T-helper 2 cell (primary cell): ENCODE measurements at places on chromosomes 7 and 10.
A peak's percentile ranks its signal among the peaks of the same experiment; 100 is the strongest.

DNA sequence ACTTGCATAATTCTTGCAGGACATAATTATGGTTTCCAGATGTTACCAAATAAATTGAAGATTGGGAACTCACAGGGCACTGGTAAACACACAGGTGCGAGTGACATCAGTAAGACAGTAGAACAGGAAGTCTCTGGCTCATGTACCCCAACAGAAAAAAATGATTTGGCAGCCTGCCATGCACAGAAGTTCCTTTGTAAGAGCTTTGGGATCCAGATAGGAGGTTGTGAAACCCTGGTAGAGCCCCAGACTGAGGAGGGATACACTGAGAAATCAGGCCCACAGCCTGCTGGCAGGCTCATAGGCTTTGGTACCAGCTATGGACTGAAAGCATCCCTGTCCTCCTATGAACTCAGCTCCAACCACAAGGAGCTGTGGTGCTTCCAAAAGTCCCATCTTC lies 118.0 kb downstream of the COBL start:
- no peak for DNase-seq

- no peak for DNase-seq
Observed at GRCh38 chr10:113929522-113929921, 75.1 kb downstream of the NHLRC2 start.

- no peak for DNase-seq
Observed at GRCh38 chr10:101021239-101021638, 9.7 kb downstream of the PDZD7 start.

DNA sequence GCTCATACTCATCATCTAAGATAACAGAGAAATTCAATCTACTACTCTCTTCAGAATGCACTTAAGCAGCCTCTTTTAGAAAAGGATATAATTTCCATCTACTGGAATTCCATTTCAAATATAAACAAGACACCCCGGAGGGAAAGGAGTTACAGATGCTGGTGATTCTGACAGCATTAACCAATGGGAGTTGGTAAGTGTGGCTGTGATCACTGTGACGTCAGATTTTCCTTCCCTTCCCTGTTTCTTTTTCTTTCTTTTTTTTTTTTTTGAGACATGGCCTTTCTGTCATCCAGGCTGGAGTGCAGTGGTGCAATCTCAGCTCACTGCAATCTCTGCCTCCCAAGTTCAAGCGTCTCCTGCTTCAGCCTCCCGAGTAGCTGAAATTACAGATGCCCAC lies 106.6 kb downstream of the ACTR3B start:
- DNase-seq = no peak

DNA sequence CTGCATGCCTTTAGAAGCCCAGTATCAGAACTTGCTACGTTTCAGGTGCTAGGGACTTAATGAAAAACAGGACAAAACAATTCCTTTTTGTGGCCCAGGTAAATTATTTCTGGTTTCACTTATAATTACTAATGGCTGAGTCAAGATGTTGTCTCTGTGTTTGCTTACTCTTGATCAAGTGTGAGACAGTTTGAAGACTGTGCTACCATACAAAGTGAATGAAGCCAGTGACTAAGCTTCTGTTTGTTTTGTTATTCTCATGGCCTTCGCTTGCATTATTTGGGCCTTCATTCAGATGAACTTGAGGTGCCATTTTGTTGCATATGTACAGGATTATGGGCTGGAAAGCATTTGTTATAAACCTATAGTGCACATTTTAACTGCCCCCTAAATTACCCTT lies 17.9 kb downstream of the SMNDC1 start:
- DNase-seq = no peak

GRCh38 chr10:33249137-33249536 lies 85.3 kb downstream of the NRP1 start:
- no peak for DNase-seq

DNA sequence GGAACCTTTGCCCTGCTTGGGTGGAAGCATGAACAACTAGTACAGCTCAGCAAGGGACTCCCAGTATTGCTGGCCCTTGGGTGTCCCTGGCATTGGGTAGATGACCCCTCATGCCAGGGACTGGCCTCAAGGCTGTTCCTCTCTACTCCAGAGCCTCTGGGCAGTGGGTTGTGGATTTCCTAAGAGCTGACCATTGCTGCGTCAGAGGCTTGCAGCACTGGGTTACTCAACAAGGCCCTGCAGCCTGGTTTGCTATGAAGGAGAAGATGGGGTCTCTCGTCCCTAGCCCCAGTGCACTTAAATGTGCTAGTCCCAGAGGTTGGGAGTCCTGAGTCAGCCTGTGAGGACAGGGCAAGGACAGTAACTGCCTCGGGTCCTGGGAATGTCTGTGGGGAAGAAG lies 2.5 kb downstream of the VSIR start:
- no peak for DNase-seq

- no peak for DNase-seq
Observed at GRCh38 chr7:36015733-36016132, 137.3 kb upstream of the EEPD1 start.

DNA sequence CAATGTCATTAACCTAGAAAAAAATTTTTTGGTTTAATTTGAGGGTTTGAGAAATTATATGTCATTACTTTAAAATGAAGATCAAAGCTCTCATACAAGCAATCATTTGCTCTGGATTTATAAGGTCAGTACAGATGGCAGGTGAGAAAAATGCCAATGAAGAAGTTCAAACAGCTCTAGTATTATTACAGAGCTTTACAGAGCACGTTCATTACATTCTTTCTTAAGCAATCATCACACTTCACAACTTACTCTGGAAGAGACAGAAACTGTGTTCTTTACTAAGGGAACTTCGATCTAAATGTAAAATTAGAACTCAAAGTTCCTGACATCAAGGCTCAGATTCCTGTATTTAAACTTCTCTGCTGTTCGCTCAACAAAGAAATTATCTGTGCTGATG lies 153.4 kb downstream of the ATE1 start:
- DNase-seq = no peak

DNA sequence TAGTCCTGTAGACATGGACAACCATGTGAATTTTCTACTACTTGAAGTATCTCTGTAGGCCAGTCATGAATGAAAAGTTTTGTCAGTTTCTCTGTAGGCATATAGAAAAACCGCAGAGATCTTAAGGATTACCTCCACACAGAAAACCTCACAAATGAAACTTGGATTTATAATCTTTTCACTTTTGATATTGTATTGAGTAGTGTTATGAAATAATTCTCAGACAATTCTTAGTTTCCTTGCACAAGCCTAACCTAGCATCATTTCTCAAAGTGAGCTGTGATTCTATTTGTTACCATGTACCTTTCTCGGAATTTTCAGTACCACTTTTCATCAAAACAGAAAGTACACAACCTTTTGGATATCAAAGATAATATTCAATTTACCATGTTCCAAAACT lies 51.4 kb upstream of the OIT3 start:
- no peak for DNase-seq

DNA sequence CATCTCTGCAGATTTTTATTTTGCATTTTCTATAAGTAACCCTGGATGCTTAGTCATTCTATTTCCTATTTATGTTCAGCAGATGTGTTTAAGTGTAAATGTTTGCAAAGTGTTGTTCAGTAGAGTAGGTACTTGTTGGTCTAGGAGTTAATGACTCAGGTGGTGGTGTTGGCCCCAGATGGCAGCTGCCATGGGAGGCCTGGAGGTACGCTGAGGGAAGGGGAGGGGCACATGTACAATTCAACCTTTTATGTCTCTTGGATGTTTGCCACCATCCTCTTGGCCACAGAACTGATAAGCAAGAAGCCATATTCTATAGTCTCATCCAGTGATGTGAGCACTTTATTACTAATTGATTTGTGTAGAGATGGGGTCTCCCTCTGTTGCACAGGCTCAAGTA lies 68.1 kb upstream of the SLC39A12 start:
- no peak for DNase-seq

DNA sequence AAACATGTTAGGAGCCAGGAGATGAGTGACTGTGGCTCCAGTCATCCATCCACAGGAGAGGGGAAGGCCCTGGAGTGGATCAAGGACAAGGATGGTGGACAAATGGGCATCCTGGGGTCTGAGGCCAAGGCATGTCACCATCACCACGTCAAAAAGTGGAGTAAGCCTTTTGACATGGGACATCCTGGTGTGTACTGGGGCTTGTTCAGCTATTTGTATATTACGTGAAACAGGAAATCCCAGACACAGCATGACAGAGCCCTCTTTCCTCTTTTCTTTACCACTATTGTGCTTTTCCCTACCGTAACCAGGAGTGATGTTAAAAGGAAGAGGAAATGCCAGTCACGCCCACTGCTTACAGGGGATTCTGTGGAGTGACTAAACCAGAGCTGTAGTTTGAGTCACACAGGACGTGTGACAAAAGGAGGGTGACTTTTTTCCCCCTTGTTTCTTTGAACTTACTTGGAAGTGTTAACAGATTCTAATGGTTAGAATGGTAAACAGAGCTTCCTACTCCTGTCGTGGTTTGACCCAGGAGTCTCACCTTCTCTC lies 15.4 kb downstream of the ACSL5 start:
- no peak for DNase-seq

- DNase-seq = no peak
Observed at GRCh38 chr7:19128856-19129255, 11.4 kb upstream of the TWIST1 start.

- DNase-seq = no peak
Observed at GRCh38 chr10:59393349-59393748, 31.0 kb upstream of the FAM13C start.

GRCh38 chr7:67311901-67312300 lies 315.3 kb downstream of the TYW1 start:
- no peak for DNase-seq

GRCh38 chr10:81873932-81874816 lies 820 bp upstream of the NRG3 start:
- DNase-seq = no peak

- DNase-seq = no peak
Observed at GRCh38 chr10:35726846-35727245, 84.8 kb upstream of the FZD8 start.

DNA sequence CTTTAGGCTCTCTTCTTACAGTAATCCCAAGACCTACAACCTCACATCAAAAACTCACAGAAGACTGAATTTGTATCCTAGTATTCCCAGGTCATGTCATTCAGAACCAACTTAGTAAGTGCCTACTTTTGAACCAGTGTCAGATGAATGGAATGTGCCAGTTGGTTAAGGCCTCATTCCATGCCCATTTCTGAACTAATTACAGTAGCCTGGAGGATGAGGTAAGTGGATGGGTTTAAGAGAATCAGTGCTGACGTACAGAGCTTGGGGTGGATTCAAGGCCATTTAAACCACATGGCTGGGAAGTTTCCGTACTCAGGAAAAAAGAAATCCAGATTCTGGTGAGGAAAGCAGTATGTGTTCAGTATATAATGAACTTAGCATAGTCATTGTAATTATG lies 21.9 kb upstream of the FOXP2 start:
- DNase-seq = no peak

- no peak for DNase-seq
Observed at GRCh38 chr10:29374162-29374561, 85.3 kb downstream of the LYZL1 start.

- DNase-seq = peak; percentile 78
Observed at GRCh38 chr7:157339777-157340677, 3.2 kb downstream of the DNAJB6 start.

- DNase-seq = no peak
Observed at GRCh38 chr10:34229917-34230316, 585.2 kb downstream of the PARD3 start.

DNA sequence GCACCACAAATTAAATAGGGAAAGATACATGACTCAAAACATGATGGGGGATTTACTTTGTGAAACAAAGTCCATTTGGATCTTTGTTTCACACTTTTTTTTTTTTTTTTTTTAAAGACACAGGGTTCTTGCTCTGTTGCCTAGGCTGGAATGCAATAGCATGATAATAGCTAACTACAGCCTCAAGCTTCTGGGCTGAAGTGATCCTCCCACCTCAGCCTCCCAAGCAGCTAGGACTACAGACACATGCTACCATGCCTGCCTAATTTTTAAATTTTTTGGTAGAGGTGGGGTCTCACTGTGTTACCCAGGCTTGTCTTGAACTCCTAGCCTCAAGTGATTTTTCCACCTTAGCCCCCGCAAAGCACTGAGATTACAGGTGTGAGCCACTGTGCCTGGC lies 172.6 kb upstream of the KLF14 start:
- no peak for DNase-seq

DNA sequence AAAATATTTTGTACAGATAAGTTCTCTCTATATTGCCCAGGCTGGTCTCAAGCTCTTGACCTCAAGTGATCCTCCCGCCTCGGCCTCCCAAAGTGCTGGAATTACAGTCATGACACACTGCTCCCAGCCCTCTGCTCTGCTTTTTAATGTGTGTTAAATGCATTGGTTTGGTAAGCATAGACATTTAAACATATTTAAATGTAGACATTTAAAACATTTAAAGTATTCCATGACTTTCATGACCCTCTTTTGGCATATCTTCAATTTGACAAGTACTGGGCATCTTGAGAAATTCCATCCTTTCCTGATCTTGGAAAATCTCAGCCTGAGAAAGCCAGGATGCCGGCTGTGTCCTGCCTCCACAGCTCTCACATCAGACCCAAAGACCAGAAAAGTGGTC lies 5.2 kb upstream of the SAR1A start:
- DNase-seq = no peak

- no peak for DNase-seq
Observed at GRCh38 chr10:69769395-69769992, 32.2 kb upstream of the COL13A1 start.

GRCh38 chr10:13624630-13625029 lies 37.9 kb downstream of the PRPF18 start:
- no peak for DNase-seq

GRCh38 chr10:117503244-117504205 lies 39.0 kb upstream of the EMX2 start:
- no peak for DNase-seq

DNA sequence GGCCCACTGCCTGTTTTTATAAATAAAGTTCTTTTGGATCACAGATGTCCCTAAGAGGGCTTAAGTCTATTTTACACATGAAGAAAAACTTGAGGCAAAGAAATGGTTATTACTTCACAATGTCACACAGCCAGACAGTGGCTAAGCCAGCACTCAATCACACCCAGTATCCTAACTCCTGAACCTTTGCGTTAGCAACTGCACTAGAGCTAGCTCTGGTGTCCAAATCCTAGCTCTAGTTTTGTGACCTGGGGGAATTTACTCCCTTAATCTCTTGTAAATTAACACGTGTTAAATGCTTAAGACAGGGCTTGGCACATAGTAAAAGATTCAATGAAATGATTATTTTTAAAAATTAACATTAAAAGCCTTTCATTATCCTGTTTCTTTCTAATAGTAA lies 49.0 kb upstream of the TPK1 start:
- DNase-seq = no peak

DNA sequence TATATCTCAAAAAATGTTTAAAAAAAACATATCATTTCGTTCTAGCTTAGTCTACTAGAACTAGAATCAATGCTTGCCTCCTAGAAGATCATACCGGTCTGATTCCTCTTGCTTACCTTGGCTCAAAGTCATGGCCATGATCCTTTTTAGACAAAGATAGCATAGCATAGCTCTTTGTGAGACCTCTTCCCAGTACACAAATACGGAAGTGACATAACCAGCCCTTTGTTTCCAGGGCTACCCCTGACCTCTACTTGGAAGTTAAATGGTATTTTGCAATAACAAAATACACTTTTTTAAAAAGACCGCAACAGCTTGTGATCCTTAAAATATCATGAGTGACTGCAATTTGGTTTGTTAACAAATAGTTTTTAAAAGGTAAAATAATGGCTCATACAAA lies 130.7 kb upstream of the NOBOX start:
- DNase-seq = no peak

GRCh38 chr7:28865601-28866144 lies 92.5 kb downstream of the TRIL start:
- DNase-seq = no peak
